Spinal cord (tissue), 10 donors: ENCODE measurements at places on chromosomes 7 and 10. TPM values are rescaled to one million over a fixed set of nuclear protein-coding genes. Genes with fewer than 3 reads are reported as not detected.
A peak's percentile ranks its signal among the peaks of the same experiment; 100 is the strongest.

CFAP46 gene
- 14.2 TPM for polyA plus RNA-seq

EBLN1 gene
- polyA plus RNA-seq: not detected

NRP1 gene
- polyA plus RNA-seq: 68.9 TPM

MBLAC1 gene
- polyA plus RNA-seq: 5.8 TPM

STEAP1 gene
- polyA plus RNA-seq: 1.2 TPM

PTF1A gene
- 0.74 TPM for polyA plus RNA-seq

SLC39A12 gene
- 10.4 TPM for polyA plus RNA-seq

STRA8 gene
- not detected for polyA plus RNA-seq

DNA sequence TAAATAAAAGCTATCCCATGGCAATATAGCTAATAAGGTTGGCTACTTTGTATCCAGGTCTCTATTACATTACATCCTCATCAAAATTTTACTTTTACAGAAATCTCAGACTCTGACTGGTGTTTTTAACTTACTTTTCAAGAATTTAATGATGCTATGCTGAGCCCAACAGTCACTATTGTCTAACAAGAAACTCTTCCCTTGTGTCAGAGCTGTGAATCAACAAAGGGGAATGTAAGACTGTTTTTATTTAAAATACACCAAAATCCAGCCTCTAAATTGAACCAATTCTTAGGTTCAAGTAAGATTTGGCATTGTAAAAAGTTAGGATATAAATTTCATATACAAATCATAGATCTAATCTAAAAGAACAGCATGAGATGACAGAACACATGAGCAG, 7.0 kb downstream of the RTKN2 start:
- DNase-seq: no peak
- no peaks in the 10 kb centered on the region for H3K36me3 ChIP-seq
- no peaks in the 10 kb centered on the region for H3K4me1 ChIP-seq
- no peak overlapping the region for H3K27ac ChIP-seq
- no peak overlapping the region for H3K4me3 ChIP-seq
- no peaks in the 10 kb centered on the region for H3K27me3 ChIP-seq

- no peaks in the 10 kb centered on the region for H3K27me3 ChIP-seq
- H3K4me1 ChIP-seq: no peaks in the 10 kb centered on the region
- no peaks in the 10 kb centered on the region for H3K36me3 ChIP-seq
- H3K4me3 ChIP-seq: no peak overlapping the region
- no peak for DNase-seq
These were observed 7.7 kb upstream of the TRUB1 start for GRCh38 chr10:114930320-114930719.

DNA sequence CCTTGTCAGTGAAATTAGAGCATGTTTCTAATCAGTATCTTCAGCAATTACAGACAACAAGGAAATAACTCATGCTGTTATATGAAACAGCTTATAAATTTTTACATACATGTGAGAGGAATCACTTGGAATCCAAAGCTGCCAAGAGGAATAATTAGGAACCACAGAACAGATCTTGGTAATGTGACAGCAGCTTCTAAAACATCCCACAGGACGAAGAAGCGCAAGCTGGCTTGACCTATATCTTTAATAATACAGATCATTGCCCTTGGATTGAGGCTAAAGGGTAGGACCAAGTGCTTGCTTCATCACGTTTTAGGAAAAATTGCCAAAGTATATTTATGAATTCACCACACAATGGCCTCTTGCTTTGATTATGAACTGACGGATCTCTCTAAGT, 869.8 kb downstream of the LRMDA start:
- H3K4me3 ChIP-seq: no peak overlapping the region
- no peak overlapping the region for H3K27ac ChIP-seq
- peaks cover 9% of the 10 kb centered on the region for H3K4me1 ChIP-seq
- peak; percentile 66 for DNase-seq
- no peaks in the 10 kb centered on the region for H3K36me3 ChIP-seq

- no peaks in the 10 kb centered on the region for H3K4me1 ChIP-seq
- no peaks in the 10 kb centered on the region for H3K27me3 ChIP-seq
- H3K4me3 ChIP-seq: no peak overlapping the region
- DNase-seq: no peak
- H3K36me3 ChIP-seq: no peaks in the 10 kb centered on the region
These were observed 74.5 kb upstream of the EXOC6 start for GRCh38 chr10:92773776-92774175.

DNA sequence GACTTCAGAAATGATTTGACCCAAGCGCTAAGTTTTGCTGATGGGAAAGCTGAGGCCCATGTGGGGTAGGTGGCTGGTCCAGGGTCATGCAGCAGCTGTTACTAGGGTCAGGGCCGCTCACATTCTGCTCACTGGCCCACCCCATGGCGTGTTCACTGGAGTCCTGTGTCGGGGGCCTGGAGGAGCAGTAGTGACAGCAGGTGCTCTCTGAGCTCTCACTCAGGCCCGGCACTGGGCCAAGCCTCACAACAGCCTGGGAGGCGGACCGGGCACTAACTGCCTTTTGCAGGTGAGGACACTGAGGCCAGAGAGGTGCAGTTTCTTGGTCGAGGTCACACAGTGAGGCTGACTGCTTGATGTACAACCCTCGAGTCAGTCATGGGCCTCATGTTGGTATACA, 82.7 kb downstream of the GLRX3 start:
- no peaks in the 10 kb centered on the region for H3K27me3 ChIP-seq
- H3K27ac ChIP-seq: no peak overlapping the region
- DNase-seq: no peak
- no peaks in the 10 kb centered on the region for H3K36me3 ChIP-seq
- no peaks in the 10 kb centered on the region for H3K4me1 ChIP-seq

GRCh38 chr7:1052031-1052818, 7.9 kb downstream of the GPR146 start:
- peaks cover 94% of the 10 kb centered on the region for H3K4me1 ChIP-seq
- peaks cover 54% of the 10 kb centered on the region for H3K36me3 ChIP-seq
- no peak overlapping the region for H3K4me3 ChIP-seq
- H3K27ac ChIP-seq: peak overlapping the region; percentile 74
- no peaks in the 10 kb centered on the region for H3K27me3 ChIP-seq

- peaks cover 16% of the 10 kb centered on the region for H3K4me1 ChIP-seq
- peaks cover 4% of the 10 kb centered on the region for H3K27me3 ChIP-seq
- H3K36me3 ChIP-seq: peaks cover 7% of the 10 kb centered on the region
These were observed at the start of gene ARPC1B for GRCh38 chr7:99374111-99375064. Gene ARPC1B (plus strand): TSS chr7:99374730. CDS start chr7:99385715, 10,985 bp downstream.

- no peaks in the 10 kb centered on the region for H3K36me3 ChIP-seq
- no peak overlapping the region for H3K27ac ChIP-seq
- no peak overlapping the region for H3K4me3 ChIP-seq
- no peak for DNase-seq
- H3K27me3 ChIP-seq: no peaks in the 10 kb centered on the region
These were observed 390.7 kb downstream of the INHBA start for GRCh38 chr7:41312235-41312634.

DNA sequence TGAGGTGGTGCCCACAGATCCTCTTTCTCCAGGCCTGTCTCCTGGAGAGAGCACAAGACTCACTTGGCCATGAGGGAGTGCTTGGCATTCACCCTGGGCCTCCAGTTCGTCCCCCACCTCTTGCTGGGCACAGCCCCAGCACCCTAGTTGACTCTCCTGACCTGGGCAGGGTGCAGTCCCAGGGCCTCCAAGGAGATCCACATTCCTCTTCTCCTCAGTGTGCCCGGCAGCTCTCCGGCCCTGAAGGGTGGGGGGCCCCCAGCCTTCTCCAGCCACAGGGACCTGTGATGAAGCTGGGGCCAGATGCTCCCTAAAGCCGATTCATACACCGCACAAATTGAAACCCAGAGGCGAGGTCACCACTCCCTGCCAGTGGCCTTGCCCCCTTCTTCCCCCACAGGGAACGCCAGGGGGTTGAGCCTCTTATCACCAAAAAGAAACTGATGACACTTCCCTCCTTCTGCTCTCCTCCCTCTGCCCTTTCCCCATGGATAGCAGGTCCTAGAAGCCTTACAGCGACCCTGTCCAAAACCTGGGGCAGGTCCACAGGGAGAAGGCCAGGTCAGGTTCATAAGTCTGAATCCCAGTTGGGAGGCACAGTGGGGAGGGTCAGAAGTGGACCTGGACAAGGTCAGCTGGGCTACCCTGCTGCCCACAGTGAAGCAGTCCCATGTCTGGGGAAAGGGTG, 3.1 kb downstream of the EN2 start:
- peaks cover 93% of the 10 kb centered on the region for H3K27me3 ChIP-seq
- no peaks in the 10 kb centered on the region for H3K36me3 ChIP-seq
- H3K27ac ChIP-seq: no peak overlapping the region
- no peak for DNase-seq
- H3K4me1 ChIP-seq: peaks cover 29% of the 10 kb centered on the region
- no peak overlapping the region for H3K4me3 ChIP-seq

DNA sequence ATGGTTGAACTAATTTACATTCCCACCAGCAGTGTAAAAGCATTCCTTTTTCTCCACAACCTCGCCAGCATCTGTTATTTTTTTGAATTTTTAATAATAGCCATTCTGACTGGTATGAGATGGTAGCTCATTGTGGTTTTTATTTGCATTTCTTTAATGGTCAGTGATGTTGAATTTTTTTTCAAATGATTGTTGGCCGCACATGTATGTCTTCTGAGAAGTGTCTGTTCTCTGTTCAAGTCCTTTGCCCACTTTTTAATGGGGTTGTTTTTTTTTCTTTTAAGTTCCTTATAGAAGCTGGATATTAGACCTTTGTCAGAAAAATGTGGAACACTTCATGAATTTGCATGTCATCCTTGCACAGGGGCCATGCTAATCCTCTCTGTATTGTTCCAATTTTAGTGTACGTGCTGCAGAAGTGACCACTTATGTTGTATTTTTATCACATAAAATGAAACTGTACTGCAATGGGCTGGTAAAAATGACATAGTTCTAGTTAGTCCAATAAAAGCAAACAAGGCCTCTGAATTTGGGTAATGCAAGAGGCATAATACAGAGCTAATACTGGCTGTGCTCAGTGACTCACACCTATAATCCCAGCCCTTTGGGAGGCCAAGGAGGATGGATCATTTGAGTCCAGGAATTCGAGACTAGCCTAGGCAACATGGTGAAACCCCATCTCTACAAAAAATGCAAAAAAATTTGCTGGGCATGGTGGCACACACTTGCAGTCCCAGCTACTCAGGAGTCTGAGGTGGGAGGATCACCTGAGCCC, 70.3 kb downstream of the ABI1 start:
- H3K27me3 ChIP-seq: no peaks in the 10 kb centered on the region
- no peak overlapping the region for H3K4me3 ChIP-seq
- no peaks in the 10 kb centered on the region for H3K4me1 ChIP-seq
- no peak for DNase-seq
- H3K36me3 ChIP-seq: no peaks in the 10 kb centered on the region
- no peak overlapping the region for H3K27ac ChIP-seq

- no peaks in the 10 kb centered on the region for H3K36me3 ChIP-seq
- no peak overlapping the region for H3K4me3 ChIP-seq
- H3K27ac ChIP-seq: no peak overlapping the region
- H3K4me1 ChIP-seq: no peaks in the 10 kb centered on the region
- no peaks in the 10 kb centered on the region for H3K27me3 ChIP-seq
- DNase-seq: no peak
These were observed 97.3 kb upstream of the IKZF1 start for GRCh38 chr7:50207251-50207564.

DNA sequence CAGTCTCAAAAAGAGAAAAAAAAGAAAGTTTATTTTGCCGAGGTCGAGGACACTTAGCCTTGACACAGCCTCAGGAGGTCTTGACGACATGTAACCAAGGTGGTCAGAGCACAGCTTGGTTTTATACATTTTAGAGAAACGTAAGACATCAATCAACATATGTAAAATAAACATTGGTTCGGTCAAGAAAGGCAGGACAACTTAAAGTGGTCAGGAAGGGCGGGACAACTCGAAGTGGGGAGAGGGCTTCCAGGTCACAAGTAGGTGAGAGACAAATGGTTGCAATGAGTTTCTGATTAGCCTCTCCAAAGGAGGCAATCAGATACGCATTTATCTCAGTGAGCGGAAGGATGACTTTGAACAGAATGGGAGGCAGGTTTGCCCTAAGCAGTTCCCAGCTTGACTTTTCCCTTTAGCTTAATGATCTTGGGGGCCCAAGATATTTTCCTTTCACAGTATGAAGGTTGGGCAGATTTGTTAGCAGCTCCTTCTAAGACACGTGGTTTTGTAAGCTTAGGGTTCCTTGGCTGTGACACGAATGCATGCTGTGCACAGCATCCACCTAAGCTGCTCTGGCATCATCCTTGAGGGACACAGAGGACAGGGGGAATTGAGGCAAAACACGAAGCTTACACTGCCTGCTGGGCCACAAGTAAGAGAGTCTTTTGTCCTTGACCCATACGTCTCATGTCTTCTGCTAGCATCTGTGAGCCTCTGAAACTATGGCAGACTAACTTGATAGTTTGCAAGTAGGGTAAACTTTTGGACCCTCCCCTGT, 3.3 kb upstream of the VDAC2 start:
- H3K4me3 ChIP-seq: no peak overlapping the region
- H3K27ac ChIP-seq: no peak overlapping the region
- H3K4me1 ChIP-seq: peaks cover 8% of the 10 kb centered on the region
- no peaks in the 10 kb centered on the region for H3K27me3 ChIP-seq
- no peak for DNase-seq
- H3K36me3 ChIP-seq: peaks cover 2% of the 10 kb centered on the region

- peaks cover 3% of the 10 kb centered on the region for H3K27me3 ChIP-seq
- peaks cover 25% of the 10 kb centered on the region for H3K4me1 ChIP-seq
- no peak overlapping the region for H3K27ac ChIP-seq
- DNase-seq: no peak
- H3K4me3 ChIP-seq: no peak overlapping the region
- H3K36me3 ChIP-seq: peaks cover 4% of the 10 kb centered on the region
These were observed 61.8 kb downstream of the FGFR2 start for GRCh38 chr10:121536310-121536913.

GRCh38 chr7:48139459-48139858, 31.8 kb upstream of the ABCA13 start:
- H3K27me3 ChIP-seq: no peaks in the 10 kb centered on the region
- DNase-seq: no peak
- H3K36me3 ChIP-seq: no peaks in the 10 kb centered on the region

GRCh38 chr7:18038382-18038781, 10.7 kb upstream of the PRPS1L1 start:
- no peaks in the 10 kb centered on the region for H3K27me3 ChIP-seq
- no peaks in the 10 kb centered on the region for H3K4me1 ChIP-seq
- H3K36me3 ChIP-seq: no peaks in the 10 kb centered on the region
- no peak overlapping the region for H3K4me3 ChIP-seq
- DNase-seq: no peak

- no peaks in the 10 kb centered on the region for H3K27me3 ChIP-seq
- H3K27ac ChIP-seq: no peak overlapping the region
- peaks cover 39% of the 10 kb centered on the region for H3K4me1 ChIP-seq
- no peak for DNase-seq
- no peak overlapping the region for H3K4me3 ChIP-seq
- H3K36me3 ChIP-seq: peaks cover 63% of the 10 kb centered on the region
These were observed 51.1 kb downstream of the ELFN1 start for GRCh38 chr7:1721047-1721690.

DNA sequence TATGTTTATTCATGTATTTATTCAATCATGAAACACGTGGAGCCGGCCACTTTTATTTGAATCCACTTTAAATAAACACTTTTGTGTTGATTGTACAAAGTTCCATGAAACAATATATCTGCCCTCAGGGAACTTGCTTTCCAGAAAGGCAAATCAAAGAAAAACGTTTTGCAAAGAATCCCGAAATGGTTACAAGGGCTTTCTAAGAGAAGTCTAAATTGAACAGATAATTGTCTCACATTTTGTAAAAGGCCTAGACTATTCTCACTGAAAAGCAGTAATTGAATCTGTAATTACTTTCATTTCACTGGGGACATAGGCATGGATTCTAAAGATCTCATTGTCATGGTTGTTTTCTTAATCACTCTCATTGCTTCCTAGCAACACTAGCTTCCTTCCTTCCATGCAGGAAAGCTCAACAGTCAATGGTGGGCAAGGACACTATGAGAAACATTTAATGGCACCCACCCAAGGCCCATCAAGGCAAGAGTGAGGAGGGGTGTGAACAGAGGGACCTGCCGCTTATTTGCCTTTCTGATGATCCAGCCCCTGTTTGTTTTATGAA, 622.4 kb upstream of the C7orf33 start:
- no peaks in the 10 kb centered on the region for H3K27me3 ChIP-seq
- no peak for DNase-seq
- no peaks in the 10 kb centered on the region for H3K36me3 ChIP-seq
- H3K4me3 ChIP-seq: no peak overlapping the region
